NCI-H526 (cell line): ENCODE measurements at places on chromosomes 7 and 10.

DNA sequence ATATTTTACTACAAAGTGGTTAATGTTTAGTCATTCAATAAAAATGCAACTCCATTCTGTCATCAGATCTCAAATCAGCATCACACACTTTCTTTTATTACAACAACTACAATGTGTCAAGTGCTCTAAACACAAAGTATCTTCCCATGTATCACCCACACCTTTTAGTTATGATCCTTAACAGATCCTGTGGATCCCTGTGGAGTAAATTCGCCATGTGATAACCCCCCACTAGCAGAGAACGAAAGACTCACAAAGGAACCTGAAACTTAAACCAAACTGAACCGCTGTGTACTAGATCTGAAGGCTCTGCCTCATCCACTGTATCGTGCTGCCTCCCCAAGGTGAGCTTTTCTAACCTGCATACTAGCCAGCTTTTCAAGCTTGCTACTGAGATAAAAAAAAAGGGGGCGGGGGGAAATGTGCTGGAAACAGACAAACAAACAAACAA is 1.7 kb downstream of the DPY19L1 start:
- peak; percentile 90 for DNase-seq

DNA sequence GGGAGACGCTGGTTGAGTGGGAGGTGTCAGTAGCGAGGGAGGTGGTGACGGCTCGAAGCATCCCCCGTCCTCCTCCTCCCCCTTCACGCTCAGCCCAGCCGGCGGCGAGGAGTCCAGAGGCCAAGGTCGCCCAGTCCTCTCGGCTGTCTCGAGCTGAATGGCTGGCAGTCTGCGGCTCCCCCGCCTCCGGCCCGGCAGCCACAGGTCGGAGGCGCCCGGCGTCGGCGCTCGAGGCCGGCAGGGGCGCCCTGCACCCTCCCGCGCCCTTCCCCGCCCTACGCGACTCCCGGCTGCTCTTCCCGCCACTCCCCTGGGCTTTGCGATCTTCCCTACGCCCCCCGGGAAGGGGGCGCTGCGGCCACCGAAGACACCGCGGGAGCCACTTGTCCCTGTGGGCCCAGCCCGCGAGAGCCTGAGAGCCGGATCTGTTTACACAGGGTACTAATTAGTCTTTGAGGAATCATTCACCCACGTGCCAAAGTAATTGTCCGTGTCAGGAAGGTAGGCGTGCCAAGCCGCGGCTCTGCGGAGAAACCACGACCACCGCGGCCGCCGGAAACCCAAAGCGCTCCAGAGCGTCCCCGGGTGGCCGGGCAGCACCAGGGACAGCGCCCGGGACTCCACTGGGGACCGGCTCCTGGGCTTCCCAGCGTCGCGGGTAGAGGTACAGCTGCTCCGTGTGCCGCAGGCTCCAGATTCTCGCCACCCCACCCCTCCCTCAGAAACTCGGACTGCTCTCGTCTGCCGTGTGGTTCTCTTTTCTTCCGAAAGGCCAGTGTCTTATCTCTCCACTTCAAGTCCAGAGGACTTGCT is at the start of gene NXPH1:
NXPH1 (plus strand) TSS at position 133 of the 813 bp plus-strand sequence.
- DNase-seq, result peak; percentile 84

DNA sequence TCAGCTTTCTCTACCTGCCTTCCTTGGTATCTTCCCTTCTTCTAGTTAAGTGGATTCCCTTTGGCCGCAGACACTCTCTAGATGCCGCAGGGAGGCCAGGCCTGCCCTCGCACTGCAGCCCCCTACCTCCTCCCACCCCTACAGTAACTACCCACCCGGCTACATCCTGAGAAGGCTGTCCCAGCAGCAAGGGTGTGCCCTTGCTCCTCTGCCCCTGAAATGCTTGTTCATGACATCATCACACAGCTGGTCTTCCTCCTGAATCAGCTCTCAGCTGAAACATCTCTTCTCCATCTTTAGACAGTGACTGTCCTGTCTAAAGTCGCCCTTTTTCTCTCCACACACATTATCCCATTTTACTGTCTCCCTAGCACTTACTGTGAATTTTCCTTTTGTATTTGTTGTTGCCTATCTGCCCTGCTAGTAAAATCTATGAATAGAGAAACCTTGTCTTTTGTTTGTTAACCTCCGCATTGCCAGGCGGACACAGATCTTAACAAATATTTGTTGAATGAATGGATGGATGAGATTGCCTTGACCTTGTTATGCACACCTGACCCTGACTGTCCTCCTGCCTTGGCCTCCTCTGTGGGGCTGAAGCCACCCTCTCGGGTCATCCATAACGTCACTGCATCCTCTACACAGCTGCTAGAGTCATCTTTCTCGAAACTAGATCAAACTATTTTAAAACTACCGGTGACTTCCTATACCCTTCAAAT is 108.9 kb upstream of the GATA3 start:
- no peak for DNase-seq

DNA sequence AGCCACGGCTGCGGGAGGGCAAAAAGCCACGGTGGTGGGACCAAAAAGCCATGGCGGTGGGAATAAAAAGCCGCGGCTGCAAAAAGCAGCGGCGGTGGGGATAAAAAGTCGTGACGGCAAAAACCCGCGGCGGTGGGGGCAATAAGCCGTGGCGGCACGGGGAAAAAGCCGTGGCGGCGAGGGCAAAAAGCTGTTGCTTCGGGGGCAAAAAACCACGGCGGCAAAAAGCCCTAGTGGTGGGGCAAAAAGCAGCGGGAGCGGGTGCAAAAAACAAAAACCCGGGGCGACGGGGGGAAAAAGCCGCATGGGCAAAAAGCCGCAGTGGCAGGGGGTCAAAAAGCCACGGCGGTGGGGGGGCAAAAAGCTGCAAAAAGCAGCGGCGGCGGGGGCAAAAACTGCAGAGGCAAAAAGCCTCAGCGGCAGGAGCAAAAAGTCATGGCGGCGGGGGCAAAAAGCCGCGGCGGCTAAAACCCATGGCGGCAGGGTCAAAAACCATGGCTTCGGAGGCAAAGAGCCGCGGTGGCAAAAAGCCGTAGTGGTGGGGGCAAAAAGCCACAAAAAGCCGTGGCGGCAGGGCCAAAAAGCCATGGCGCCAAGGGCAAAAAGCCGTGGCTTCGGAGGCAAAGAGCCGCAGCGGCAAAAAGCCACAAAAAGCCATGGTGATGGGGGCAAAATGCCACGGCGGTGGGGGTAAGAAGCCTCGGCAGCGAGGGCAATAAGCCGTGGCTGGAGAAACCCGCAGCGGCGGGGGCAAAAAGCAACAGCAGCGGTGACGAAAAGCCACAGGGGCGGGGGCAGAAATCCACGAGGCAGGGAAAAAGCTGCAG is 525.8 kb downstream of the ZNF33B start:
- no peak for DNase-seq

DNA sequence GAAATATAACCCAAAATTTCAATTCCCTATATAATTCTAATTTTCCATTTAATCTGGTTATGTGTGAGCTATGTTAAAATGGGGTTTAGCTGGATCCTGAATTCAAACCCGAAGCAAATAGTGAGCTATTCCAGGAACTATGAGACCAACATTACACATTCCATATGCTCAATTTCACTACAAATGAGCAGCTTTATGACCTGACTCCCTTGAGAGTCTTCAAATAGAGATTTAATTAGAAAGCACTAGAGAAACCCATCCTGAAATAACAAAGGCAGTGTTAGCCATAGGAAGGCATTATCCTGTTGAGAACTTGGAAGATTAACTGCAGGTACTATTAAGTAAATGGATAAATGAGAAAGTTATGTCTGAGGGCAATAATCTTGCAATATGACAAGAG is 890.0 kb downstream of the GRM8 start:
- DNase-seq, result peak; percentile 34

GRCh38 chr10:132461683-132462231 is 64.8 kb downstream of the PWWP2B start:
- no peak for DNase-seq

DNA sequence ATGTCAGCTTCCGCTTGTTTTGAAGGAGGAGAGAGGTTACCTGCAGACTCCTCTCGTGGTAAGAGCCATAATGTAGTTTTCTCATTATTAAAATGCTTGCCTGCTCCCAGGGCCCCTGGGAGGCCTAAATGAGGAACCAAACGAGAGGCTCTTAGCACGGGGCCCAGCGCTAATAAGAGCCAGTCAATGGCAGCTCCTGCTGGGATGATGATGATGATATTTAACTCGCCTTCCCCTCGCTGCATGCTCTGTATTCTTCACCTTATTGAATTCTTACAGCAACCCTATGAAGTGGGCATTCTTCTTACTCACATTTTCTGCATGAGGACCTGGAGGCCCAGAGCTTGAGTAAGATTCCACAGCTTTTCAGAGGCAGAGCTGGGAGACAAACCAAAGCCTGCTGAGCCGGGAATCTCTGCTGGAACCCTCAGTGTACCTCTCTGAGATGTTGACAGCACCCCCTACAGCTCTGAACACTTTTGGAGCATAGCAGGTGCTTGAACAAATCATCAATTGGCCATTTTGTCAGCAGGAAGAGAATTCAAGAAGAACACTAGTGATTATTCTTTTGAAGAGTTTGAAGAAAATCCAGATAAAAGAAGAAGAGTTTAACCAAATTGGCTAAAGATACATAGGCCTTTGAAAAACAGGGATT is 93.1 kb upstream of the HABP2 start:
- DNase-seq, result no peak
